ENCODE measurements at places on chromosomes 3 and 15. TPM values are rescaled to one million over a fixed set of nuclear protein-coding genes. Genes with fewer than 3 reads are reported as not detected.

Gene PATL2
- 0.14 TPM for total RNA-seq

Gene OCA2
- 0.28 TPM for total RNA-seq

Gene SEMA6D
- total RNA-seq, result not detected

Gene CFAP20DC
- total RNA-seq, result 1.9 TPM

Gene EFCC1
- 0.02 TPM for total RNA-seq

Gene SERINC4
- 0.09 TPM for total RNA-seq

Gene RARB
- total RNA-seq, result 6.7 TPM

Gene ALAS1
- total RNA-seq, result 47.9 TPM

Gene CDHR4
- 0.12 TPM for total RNA-seq

Gene ACKR4
- not detected for total RNA-seq

Gene GP9
- total RNA-seq, result not detected

Gene CACNA2D2
- 0.53 TPM for total RNA-seq

Gene XCR1
- not detected for total RNA-seq

Gene ATP10A
- total RNA-seq, result 7.4 TPM

Gene C3orf49
- not detected for total RNA-seq

Gene PRSS50
- total RNA-seq, result not detected

Gene ADPRH
- total RNA-seq, result 4.1 TPM

Gene ITIH1
- total RNA-seq, result not detected

Gene GPR156
- 0.39 TPM for total RNA-seq

Gene GHSR
- not detected for total RNA-seq

Gene CELSR3
- total RNA-seq, result 4.6 TPM

Gene WNT7A
- 0.06 TPM for total RNA-seq

Gene LXN
- 48.4 TPM for total RNA-seq

Gene C15orf62
- 0.03 TPM for total RNA-seq

Gene UCN2
- 5.9 TPM for total RNA-seq

Gene LSAMP
- 0.11 TPM for total RNA-seq

Gene SENP8
- 2.3 TPM for total RNA-seq

Gene DAZL
- total RNA-seq, result not detected

Gene H1-8
- total RNA-seq, result not detected

Gene OTOL1
- not detected for total RNA-seq

Gene PCOLCE2
- 21.8 TPM for total RNA-seq

Gene SAMD7
- total RNA-seq, result not detected

Gene HHATL
- total RNA-seq, result not detected

Gene STX19
- total RNA-seq, result 0.13 TPM

Gene ANKRD63
- total RNA-seq, result 0.40 TPM

Gene BMF
- total RNA-seq, result 2.4 TPM

Gene SLC27A2
- total RNA-seq, result 33.5 TPM

Gene TEX9
- 4.9 TPM for total RNA-seq

Gene FBXW12
- not detected for total RNA-seq

Gene GPR15
- total RNA-seq, result not detected

Gene RAB6B
- 2.6 TPM for total RNA-seq

Gene EPHB3
- 0.21 TPM for total RNA-seq

Gene KIF15
- total RNA-seq, result 7.4 TPM

Gene ROBO1
- total RNA-seq, result 8.3 TPM

Gene AADACL2
- not detected for total RNA-seq

Gene FBXL2
- 7.0 TPM for total RNA-seq

Gene KLF15
- total RNA-seq, result 1.4 TPM

Gene CXCR6
- not detected for total RNA-seq

Gene GUCA1C
- not detected for total RNA-seq

Gene OIP5
- total RNA-seq, result 13.3 TPM
